ENCODE measurements at places on chromosomes 4 and X.

DNA sequence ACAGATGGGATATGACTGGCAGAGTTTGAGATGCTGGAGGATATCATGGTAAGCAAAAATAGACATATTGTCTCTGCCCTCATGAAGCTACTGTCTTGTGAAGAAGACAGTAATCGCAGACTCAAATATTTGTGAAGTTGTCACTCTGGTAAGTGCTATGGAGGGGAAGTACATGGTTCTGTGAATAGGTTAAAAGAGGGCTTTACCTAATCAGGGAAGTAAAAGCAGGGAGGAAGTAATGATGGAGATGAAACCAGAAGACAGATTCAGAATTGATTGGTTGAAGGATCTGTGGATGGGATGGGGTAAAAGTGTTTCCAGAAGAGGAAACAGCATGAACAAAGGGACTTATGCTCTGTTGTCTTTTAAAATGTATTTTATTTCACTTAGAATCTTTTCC is 19.3 kb upstream of the MAGED1 start:
- no peak for DNase-seq

GRCh38 chr4:25590171-25590570 is 65.5 kb upstream of the SLC34A2 start:
- DNase-seq, result no peak

DNA sequence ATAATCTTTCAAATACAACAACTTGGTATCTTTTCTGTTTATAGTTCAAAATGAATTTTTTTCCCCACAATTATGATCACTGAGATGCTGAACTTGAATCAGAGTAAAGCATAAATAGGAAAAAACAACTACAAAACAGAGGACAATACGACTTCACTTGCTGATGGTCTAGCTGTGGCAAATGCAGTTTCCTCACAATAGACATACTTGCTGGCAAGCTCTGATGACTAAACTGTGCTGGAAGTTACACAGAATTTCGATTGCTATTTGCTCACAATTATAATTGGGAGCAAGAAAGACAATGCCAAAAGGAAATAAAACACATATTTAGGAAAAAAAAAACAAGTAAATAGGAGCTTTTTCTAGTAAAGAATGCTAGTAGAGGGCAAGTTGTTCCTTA is 14.7 kb downstream of the VEGFC start:
- no peak for DNase-seq

DNA sequence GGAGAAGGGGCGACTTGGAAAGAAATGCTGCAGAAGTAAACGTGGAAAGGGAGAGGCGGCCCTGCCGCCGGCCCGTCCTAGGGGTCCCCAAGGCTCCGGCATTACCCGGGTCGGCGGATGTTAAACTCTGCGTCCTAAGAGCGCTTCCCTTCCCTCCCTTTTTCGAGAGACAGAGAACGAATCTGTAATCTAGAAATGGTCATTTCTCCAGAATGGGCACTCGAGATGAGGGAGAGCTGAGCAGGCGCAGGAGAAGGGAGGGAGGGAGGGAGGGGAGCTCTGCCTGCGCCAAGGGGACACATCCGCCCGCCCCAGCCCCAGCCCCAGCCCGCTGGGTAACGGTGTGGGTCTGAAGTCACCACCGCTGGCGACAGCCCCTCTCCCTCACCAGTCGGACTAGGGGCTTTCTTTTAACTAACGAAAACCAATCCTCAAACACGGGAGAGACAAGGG is 1.7 kb downstream of the HCFC1 start:
- no peak for DNase-seq

Measured in vagina (tissue), 2 donors.